Left lung (tissue), 14 donors: ENCODE measurements at places on chromosomes 3 and 15.

- no peaks in the 10 kb centered on the region for H3K27me3 ChIP-seq
- no peak overlapping the region for H3K27ac ChIP-seq
- H3K4me3 ChIP-seq, result no peak overlapping the region
- H3K36me3 ChIP-seq, result peaks cover 21% of the 10 kb centered on the region
Observed at GRCh38 chr3:58074116-58074715, 66.0 kb downstream of the FLNB start.

DNA sequence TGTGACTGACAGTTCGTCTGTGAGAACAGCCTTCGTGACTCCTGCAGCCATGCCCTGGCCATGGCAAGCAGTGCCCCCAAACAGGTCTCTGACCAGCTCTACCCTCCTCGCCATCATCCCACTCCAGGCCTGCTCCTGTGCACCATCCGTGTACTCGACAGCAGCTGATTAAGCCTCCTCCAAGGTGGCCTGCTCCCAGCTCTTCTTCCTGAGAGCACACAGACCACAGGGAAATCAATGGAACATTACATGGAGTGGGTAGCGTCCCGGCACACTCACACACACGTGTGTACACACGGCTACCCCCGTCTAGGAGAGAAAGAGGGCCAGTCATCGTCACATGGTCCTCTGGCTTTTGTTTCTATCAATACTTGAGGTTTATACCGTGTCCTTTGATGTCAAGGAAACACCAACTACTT lies 21.1 kb downstream of the ANXA2 start:
- peaks cover 79% of the 10 kb centered on the region for H3K4me1 ChIP-seq
- H3K27me3 ChIP-seq, result no peaks in the 10 kb centered on the region
- H3K36me3 ChIP-seq, result peaks cover 98% of the 10 kb centered on the region

- DNase-seq, result no peak
- H3K4me3 ChIP-seq, result no peak overlapping the region
- H3K27ac ChIP-seq, result no peak overlapping the region
- H3K27me3 ChIP-seq, result no peaks in the 10 kb centered on the region
- peaks cover 32% of the 10 kb centered on the region for H3K4me1 ChIP-seq
- no peaks in the 10 kb centered on the region for H3K36me3 ChIP-seq
Observed at GRCh38 chr15:40785164-40785563, 15.4 kb downstream of the C15orf62 start.

- peaks cover 3% of the 10 kb centered on the region for H3K36me3 ChIP-seq
- H3K4me3 ChIP-seq, result no peak overlapping the region
- no peaks in the 10 kb centered on the region for H3K27me3 ChIP-seq
- peak overlapping the region; percentile 65 for H3K27ac ChIP-seq
Observed at GRCh38 chr3:99845331-99845730, 27.7 kb downstream of the CMSS1 start.

- no peak for DNase-seq
- H3K4me3 ChIP-seq, result no peak overlapping the region
- no peaks in the 10 kb centered on the region for H3K4me1 ChIP-seq
- no peak overlapping the region for H3K27ac ChIP-seq
- no peaks in the 10 kb centered on the region for H3K36me3 ChIP-seq
- no peaks in the 10 kb centered on the region for H3K27me3 ChIP-seq
Observed at GRCh38 chr15:82697735-82698407, 11.8 kb downstream of the AP3B2 start.

DNA sequence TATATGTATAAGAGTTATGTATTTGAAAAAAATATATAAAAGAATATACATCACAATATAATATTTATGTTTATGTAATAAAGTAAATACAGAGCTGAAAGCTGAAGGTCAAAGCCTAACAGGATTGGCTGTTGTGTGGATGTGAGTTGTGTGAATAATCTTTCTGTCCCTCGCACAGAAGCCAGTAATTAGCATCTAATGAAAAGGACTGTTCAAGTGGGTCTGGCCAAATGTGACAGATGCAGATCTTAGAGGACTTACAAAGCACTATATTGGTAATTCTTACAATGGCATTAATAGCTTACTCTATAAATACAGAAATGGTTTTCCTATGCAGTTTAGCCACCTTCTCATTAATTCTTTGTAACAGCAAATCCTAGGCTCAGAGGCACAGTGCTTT lies 2.4 kb downstream of the MKRN3 start:
- H3K4me3 ChIP-seq, result no peak overlapping the region
- H3K27ac ChIP-seq, result no peak overlapping the region

DNA sequence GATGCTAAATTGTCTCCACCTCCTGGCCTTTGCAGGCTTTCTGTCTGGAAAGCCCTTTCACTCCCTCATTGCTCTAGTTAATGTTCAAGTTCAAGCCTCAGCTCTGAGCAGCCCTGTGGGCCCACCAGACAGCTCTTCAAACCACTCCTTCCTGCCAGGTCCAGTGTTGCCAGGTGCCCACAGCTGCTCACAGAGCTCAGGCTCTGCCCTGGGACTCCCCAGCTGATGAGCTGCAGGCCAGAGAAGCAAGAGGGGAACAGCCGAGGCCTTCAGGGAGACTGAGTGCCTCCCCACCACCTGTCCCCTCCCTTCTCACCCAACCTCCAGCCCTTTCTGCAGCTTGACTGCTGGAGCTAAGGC lies 1.3 kb upstream of the ZBTB47 start:
- peak overlapping the region; percentile 88 for H3K27ac ChIP-seq
- no peaks in the 10 kb centered on the region for H3K36me3 ChIP-seq
- no peak for DNase-seq

DNA sequence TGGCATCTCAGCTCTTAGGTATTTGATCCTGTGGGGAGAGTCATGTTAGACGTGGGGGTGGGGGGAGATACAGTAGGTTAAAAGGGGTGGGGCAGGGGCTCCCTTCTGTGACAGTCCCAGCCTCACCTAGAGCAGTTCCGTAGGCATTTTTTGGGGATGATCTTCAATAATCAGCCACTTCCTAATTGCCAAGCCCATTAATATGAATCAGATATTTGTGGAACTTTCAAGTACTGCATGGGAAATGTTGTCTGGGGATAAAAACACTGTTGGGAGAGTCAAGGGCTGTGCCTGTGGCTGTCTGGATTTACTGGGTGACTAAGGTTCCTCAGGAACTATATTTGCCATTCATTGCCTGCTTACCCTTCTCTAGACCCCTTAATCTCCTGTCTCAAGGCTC lies 9.5 kb downstream of the C3orf52 start:
- no peak overlapping the region for H3K27ac ChIP-seq
- no peak for DNase-seq
- H3K36me3 ChIP-seq, result no peaks in the 10 kb centered on the region
- H3K4me3 ChIP-seq, result no peak overlapping the region
- H3K27me3 ChIP-seq, result no peaks in the 10 kb centered on the region
- H3K4me1 ChIP-seq, result peaks cover under 1% of the 10 kb centered on the region

- no peaks in the 10 kb centered on the region for H3K27me3 ChIP-seq
Observed at GRCh38 chr3:195312714-195313113, 41.8 kb upstream of the XXYLT1 start.

DNA sequence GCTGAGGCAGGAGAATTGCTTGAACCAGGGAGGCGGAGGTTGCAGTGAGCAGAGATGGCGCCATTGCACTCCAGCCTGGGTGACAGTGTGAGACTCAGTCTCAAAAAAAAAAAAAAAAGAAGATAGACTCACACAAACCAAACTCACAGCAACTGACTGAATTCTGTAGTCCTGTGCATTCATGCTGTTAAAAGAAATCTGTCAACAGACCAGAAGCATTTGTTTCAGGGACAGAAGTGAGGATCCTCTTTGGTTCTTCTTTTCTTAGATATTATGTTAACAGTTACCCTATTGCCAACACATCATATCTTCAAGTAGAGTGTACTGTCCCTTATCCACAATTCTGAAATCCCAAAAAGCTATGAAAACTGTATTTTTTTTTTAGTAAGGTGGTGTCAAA lies 192.4 kb downstream of the CDIN1 start:
- H3K36me3 ChIP-seq, result no peaks in the 10 kb centered on the region
- no peaks in the 10 kb centered on the region for H3K27me3 ChIP-seq
- no peak for DNase-seq
- no peak overlapping the region for H3K27ac ChIP-seq

GRCh38 chr15:82545478-82545877 lies 5.2 kb upstream of the RPS17 start:
- no peak for DNase-seq
- peaks cover 6% of the 10 kb centered on the region for H3K4me1 ChIP-seq
- H3K4me3 ChIP-seq, result no peak overlapping the region

DNA sequence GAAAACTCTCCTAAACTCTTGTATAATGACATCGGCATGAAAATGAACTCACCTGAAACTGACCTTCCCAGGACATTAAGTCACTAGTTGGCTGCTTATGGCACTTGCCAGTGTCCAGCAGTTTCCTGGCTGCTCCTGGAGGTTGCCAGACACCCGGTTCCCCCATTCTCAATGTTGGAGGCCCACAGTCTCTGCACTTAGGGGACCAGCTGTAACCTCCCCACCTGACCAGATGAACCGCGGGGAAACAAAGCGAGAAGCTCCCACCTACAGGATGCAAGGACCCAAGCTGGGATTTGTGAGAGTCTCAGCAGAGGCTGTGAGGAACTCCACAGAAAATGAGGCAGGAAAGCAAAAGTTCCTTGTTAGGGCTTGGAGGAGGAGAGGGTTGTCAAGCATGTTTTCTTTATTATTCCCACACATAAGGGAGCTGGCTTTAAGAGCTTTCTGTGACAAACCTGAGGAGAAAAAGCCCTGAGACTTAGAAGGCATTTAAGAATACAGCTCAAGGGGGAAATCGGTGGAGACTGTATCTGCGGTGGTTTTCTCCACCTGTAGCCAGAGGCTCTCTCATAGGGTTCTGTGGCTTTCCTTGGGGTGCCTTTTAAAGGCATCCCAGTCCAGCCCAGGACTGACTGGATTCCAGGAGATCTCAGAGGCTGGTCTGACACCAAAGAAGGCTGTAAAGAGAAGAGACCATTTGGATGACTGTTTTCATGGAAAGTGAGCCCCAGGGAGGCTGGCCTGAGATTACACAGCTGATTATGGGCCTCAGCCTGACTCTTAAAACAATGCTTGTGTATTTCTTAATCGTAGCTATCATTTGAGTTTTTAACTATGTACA lies 4.6 kb downstream of the TPM1 start:
- H3K4me1 ChIP-seq, result peaks cover 60% of the 10 kb centered on the region
- H3K27me3 ChIP-seq, result peaks cover 13% of the 10 kb centered on the region
- no peak overlapping the region for H3K4me3 ChIP-seq
- DNase-seq, result no peak

GRCh38 chr3:55453886-55454496 lies 33.1 kb downstream of the WNT5A start:
- H3K27ac ChIP-seq, result no peak overlapping the region
- peaks cover 2% of the 10 kb centered on the region for H3K4me1 ChIP-seq
- no peaks in the 10 kb centered on the region for H3K36me3 ChIP-seq
- no peaks in the 10 kb centered on the region for H3K27me3 ChIP-seq
- H3K4me3 ChIP-seq, result no peak overlapping the region

GRCh38 chr3:38723569-38724391 lies 74.3 kb upstream of the SCN5A start:
- no peak overlapping the region for H3K4me3 ChIP-seq
- H3K27me3 ChIP-seq, result no peaks in the 10 kb centered on the region
- H3K27ac ChIP-seq, result no peak overlapping the region
- peak; percentile 57 for DNase-seq
- no peaks in the 10 kb centered on the region for H3K4me1 ChIP-seq

- no peak for DNase-seq
- H3K36me3 ChIP-seq, result no peaks in the 10 kb centered on the region
- peak overlapping the region; percentile 47 for H3K4me3 ChIP-seq
- peaks cover 27% of the 10 kb centered on the region for H3K4me1 ChIP-seq
- H3K27me3 ChIP-seq, result no peaks in the 10 kb centered on the region
Observed at GRCh38 chr3:139538733-139539132, 809 bp downstream of the RBP1 start.

GRCh38 chr3:13228584-13228983 lies 155.4 kb upstream of the IQSEC1 start:
- DNase-seq, result no peak
- no peak overlapping the region for H3K4me3 ChIP-seq
- no peak overlapping the region for H3K27ac ChIP-seq
- H3K36me3 ChIP-seq, result no peaks in the 10 kb centered on the region

DNA sequence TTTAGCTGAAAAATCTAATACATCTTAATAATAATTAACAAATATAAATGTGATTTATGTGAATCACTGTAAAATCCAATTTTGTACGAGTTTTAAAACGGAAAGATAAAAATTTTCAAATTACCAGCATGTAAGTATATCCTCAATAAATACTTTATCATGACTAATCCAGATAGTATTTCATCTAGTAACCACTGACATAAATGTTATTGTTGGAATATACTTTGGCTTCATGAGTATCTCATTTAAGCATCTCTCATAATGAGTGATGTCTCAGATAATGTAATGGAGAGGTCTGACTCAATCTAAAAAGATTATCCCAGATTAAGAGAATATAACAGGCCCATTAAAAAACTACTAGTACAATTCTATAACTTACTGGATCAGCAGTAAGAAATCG lies 216.3 kb downstream of the STAG1 start:
- no peak for DNase-seq
- no peaks in the 10 kb centered on the region for H3K4me1 ChIP-seq
- no peaks in the 10 kb centered on the region for H3K36me3 ChIP-seq

GRCh38 chr3:52193065-52193464 lies 4.9 kb upstream of the ALAS1 start:
- no peaks in the 10 kb centered on the region for H3K36me3 ChIP-seq
- no peak for DNase-seq
- no peak overlapping the region for H3K4me3 ChIP-seq
- peaks cover 49% of the 10 kb centered on the region for H3K4me1 ChIP-seq
- H3K27me3 ChIP-seq, result no peaks in the 10 kb centered on the region

DNA sequence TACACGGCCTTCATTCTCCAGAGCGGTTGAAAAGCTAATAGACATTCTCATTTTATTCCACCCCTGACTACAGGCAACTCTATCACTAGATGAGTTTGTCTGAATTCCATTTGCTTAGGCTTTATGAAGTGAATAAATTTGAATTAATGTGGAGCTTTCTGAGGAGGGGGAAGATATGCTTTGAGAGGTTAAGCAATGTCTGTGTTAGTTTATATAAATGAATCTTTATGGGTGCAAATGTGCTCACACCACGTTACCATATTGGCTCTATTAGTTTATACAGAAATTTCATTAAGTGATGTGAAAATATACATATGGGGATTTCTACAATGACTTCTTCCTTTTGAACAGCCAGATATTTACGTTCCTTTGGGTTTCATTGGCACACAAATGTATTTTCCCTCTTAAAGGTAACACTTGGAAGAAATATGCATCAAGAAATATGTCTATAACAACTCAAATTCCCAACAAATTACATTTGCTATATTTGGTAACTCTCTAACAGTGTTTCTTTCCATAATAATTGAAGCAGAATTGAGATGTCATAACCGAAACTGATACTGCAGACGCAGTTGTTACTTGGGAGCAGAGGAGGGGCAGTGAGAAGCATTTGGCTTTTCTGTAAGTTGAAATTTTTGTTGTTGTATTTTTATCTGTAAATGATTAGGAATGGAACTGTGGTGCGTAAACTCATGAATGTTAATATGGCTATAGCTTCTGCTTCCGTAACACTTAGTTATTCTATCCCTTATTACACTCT lies 359.4 kb downstream of the CACNA2D3 start:
- no peak for DNase-seq
- H3K27ac ChIP-seq, result no peak overlapping the region

DNA sequence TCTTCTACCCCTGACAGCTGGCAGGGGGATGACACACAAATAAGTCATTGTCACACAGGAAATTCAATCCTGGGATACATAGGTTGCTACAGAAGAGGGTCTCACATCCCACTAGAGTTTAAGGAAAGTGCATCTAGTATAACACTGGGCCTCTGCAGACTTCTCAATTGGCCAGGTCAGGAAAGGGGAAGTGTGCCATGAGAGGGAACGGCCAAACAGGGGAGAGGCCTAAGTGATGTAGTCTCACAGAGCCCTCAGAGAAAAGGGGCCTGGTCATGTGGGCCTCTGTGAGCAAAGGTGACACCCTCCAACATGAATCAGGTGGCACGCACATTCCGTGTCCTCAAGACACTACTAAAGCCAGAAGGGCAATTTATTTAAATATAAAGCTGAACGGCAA lies 11.2 kb downstream of the ZXDC start:
- no peak for DNase-seq
- no peak overlapping the region for H3K27ac ChIP-seq
- peaks cover 51% of the 10 kb centered on the region for H3K4me1 ChIP-seq
- H3K36me3 ChIP-seq, result peaks cover 5% of the 10 kb centered on the region
- H3K27me3 ChIP-seq, result no peaks in the 10 kb centered on the region
- no peak overlapping the region for H3K4me3 ChIP-seq
